ENCODE measurements at places on chromosomes 3 and 15.
A peak's percentile ranks its signal among the peaks of the same experiment; 100 is the strongest.

- DNase-seq = no peak
Measured at GRCh38 chr3:182485301-182485700, 308.0 kb upstream of the ATP11B start.

DNA sequence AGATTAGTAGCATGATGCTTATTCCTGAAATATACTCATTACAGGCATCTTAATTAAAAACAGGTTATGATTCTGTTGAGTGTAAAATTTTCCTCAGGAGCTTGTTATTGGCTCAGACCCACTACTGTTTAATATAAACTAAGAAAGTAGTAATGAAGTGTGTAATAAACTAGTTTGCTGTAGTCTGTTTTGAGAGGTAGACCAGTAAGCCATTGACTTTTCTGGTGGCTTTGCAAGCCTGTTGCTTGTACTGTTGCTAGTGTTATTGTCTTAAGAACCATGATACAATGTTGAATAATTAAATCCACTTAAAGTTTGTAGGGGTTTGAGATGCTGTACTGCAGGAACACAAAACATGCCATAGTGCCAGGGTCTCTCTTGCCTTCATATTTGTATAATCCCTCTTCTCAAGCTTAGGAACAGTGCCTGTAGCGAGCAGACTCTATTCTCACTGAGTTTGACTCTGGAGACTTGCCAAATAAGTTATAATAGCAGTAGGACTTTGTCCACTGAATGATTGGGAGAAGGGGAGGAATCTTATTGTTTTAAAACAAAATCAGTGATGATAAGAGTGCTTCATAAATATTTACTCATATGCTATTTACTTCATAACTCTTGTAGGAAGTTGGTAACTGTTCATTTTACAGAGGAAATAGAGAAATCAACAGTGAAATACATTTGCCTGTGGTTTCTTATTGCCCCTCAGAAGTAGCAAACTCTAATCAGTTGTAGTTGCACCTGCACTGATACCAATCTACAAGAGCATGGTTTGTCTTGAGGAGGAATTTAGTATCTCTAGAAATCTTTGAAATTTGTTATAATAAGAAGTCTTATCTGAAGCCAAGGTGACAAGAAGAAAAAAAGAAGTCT, 13.4 kb downstream of the TCF12 start:
- DNase-seq = no peak

- DNase-seq = no peak
Measured at GRCh38 chr15:79208179-79208578, 74.3 kb upstream of the ANKRD34C start.

DNA sequence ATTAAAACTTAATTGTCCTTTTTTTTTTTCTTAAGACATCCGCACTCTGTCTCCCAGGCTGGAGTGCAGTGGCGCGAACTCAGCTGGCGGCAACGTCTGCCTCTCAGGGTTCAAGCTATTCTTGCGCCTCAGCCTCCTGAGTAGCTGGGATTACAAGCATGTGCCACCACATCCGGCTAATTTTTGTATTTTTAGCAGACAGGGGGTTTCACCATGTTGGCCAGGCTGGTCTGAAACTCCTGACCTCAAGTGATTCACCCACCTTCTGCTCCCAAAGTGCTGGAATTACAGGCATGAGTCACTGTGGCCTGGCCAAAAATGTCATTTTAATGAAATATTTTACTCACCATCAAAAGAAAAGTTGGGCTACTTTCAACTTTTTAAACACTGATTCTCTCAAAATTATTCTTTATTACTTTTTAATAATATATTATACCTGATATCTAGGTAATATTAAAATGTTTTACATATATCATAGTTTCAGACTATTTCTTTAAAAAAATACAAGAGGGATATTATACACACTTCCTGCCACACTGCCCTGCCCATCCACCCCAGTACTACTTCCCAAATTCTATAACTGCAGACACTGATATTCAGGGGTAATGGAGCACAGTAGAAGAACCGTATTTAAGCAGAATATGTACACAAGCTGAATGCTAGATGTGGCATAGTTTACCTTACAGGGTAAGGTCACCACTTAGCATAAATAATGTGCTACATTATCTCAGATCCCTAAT, 723.9 kb upstream of the ZNF385D start:
- no peak for DNase-seq

GRCh38 chr3:128240232-128240631, 87.0 kb downstream of the EEFSEC start:
- no peak for DNase-seq

- no peak for DNase-seq
Measured at GRCh38 chr3:53844262-53845102, 1.7 kb downstream of the CHDH start.

- DNase-seq = peak; percentile 16
Measured at GRCh38 chr3:18234717-18235335, 190.3 kb downstream of the SATB1 start.

DNA sequence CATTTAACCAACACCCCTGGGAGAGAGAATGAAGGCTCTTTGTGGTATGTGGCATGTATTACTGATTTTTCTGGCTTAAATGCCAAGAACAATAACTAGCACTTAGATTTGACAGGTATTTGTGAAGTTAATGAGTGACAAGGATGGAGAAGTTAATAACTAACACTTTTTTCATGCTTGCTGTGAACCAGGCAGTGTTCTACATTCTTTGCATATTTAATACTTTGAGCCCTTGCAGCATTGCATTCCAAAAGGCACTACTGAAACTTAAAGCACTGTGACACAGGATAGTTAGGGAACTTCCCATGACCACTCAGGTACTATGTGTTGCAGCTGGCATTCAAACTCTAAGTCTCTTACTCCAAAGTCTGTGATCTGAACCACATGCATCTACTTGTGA, 650.6 kb downstream of the ZPLD1 start:
- DNase-seq = no peak

GRCh38 chr3:119601154-119601553, 3.5 kb downstream of the PLA1A start:
- DNase-seq = no peak

- DNase-seq = no peak
Measured at GRCh38 chr3:112376992-112377391, 44.0 kb downstream of the CD200 start.

GRCh38 chr3:187518616-187519015, 150.4 kb downstream of the RTP4 start:
- no peak for DNase-seq

DNA sequence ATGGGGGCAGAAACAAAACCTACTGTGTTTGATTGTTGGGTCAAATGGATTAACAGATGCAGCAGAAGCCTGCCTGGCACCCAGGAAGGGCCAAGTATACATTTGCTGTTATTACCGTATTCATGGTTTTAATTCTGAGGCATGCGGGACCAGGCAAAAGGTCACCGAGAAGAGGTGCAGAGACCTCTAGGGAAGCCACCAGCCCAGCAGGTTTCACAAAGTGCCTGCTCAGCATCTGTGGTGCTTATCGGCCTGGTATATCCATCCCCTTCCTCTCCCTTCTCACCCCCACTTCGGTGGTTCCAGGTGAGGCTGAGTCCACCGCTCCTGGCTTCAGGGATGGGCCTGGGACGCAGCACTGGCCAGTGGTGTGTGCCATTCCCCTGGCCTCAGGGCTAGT, 13.1 kb downstream of the TPRA1 start:
- no peak for DNase-seq

GRCh38 chr15:64197425-64197824, 34.6 kb upstream of the PPIB start:
- DNase-seq = no peak

DNA sequence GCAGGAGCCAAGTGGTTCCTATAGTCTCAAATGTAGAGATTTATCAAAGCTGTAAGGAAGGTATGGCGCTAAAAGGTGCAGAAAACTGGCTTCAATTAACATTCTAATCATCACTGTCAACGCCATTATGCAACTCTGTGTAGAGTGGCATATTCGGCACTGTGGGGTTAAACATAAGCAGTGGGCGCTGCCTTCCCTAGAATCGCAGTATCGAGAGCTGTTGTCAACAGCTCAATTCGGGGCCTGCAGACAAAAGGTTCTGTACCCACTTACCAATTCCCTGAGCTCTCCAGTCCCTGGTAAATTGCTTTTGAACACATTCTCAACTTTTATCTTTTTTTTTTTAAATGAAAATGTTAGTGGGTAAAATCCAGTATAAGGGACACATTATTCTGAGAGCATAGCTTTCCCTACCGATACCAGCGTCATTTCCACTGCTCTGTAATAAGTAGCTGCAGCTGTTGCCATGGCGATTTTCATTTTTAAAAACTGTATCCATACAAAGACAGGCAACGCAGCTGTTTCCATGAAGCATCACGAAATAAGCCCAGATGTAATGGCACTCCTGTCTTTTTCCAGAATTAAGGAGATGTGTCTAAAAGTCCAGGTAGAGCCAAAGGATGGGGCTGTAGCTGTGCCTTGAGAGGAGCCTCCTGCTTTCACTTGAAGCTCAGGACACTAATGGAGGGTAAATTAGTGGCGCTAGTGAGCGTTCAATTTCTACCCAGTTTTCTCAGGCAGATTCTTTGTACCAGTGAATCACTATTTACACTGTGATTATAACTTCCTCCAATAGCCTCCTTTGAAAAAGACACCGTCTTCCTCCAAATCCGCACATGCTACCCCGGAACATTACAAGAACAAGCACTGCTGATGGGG, 250.3 kb downstream of the SLC9A9 start:
- peak; percentile 13 for DNase-seq

- DNase-seq = no peak
Measured at GRCh38 chr3:155356594-155357370, 63.3 kb upstream of the STRIT1 start.

DNA sequence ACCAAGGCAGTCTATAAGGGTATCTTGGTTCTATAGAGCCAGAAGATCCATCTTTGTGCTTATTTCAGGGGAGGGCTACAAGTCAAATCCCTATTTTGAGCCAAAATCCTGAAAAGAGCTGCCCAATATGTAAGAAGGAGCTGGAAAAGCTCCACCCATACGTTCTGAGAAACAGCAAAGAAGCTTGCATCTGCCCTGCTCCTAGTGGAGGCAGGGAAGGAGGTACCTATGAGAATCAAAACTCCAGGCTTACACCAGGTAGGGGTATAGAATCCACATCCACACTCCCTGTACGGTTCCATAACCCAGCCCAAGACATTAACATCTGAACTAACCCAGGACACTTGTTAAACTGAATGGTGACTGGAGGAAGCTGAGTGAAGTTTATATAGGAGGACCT, 30.0 kb downstream of the PHC3 start:
- DNase-seq = no peak

GRCh38 chr15:68352401-68353062, 75.0 kb downstream of the FEM1B start:
- no peak for DNase-seq

- no peak for DNase-seq
Measured at GRCh38 chr3:67327582-67327981, 326.8 kb downstream of the SUCLG2 start.

DNA sequence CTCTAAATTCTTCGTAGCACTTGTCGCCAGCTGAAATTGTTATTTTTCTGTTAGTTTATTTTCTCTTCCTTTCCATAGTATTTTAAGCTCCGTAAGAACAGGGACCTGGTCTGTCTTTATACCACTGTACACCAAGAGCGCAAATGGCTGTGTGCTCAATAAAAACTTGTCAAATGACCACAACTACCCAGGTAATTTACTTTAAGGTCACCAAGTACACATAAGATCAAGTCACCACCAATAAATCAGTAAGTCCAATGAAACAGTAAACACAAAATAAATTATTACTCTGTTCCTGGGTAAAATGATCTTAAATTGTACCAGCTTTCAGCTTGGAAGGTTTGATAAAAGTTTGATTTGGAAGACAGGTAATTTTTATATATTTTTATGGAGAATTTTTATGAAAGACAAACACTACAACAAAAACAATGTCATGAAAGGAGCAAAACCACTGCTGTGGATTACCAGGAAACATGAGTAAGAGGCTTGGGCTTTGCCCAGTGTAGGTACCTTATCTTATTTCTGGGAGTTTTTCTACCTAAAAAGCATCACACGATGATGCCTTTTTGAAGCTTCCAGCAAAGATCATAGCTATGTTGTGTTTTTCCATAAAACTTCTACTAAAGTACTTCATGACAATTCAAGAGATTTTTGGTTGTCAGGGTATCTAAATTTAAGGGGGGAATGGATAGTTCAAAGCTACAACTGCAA, 406.8 kb downstream of the SHQ1 start:
- DNase-seq = no peak

DNA sequence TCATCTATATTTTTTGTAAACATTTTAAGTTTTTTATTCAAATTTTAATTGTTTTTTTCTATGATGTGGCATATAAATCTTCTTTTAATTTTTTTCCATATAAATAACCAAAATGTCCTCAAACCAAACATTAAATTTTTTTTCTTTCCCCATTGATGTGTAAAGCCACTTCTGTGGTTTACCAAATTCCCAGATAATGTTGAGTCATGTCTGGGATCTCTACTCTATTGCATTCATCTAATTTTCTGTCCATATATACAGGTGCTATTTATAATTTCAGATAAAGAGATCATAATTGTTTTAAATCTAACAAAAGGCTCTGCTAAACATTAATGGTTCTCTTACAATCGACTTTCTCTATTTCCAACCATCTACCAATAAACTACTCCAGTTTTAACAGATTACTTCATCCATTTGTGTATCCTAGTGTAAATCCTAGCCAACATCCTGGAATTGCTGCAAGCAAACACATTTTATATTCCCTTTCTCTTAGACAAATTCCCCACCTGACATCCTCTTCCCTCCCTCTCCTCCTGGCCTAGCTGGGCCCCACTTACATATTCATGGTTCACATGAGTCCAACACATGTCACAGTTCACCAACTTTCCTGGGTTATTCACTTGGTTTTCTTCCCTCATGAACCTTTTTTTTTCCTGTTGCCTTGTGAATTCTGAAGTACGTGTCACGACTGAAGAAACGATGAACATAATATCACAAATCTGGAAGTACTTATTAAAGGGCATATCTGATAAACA, 368.0 kb upstream of the AGTR1 start:
- DNase-seq = peak; percentile 15

DNA sequence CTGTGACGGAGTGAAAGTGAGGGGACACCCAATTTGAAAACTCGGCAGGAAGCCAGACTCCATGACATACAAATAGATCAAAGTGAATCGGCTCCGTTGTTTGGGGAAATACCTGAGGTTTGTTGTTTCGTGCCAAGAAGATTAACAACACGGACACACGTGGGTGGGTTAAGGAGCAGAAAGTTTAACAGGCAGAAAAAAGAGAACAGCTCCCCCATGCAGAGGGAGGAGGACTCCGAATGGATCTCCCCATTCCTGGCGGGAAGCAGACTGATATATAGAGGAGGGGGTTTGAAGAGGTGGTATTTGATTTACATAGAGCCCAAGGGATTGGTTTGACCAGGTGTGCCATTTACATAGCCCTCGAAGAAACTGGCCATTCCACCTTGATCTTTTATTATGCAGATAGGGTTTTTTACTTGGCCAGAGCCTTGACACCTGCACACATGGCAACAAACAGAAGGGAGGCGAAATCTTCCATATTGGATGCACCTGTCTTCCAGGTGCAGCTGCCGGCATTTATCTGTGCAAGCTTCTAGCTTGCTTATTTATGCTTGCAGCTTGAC, 4.8 kb upstream of the SACM1L start:
- DNase-seq = peak; percentile 20

GRCh38 chr15:95327183-95327525, 1003.3 kb upstream of the NR2F2 start:
- DNase-seq = no peak

GRCh38 chr3:182244222-182244971, 532.7 kb downstream of the SOX2 start:
- no peak for DNase-seq

GRCh38 chr3:187181454-187182170, 15.7 kb upstream of the RTP1 start:
- DNase-seq = no peak

- DNase-seq = no peak
Measured at GRCh38 chr3:197248341-197248740, 50.1 kb downstream of the DLG1 start.
